ENCODE measurements at places on chromosomes 7 and 10.

DNA sequence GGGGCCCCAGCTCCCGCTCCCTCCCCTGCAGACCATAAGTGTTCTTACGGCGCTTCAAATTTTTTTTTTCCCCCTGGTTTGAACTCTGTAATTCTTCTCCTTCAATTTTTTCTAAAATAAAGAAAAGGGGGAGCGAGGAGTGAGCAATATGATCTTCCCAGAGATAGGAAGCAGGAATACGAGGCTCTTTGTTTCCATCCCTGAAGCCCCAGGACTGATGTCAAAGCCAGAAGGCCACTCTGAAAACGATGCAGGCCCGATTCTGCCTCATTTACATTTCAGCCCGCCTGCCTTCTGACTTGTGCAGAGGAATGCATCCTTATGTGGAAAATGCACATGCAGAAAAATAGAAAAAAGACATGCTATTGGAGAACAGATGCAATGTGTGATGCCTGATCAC, 401.5 kb upstream of the MKI67 start:
- no peak for DNase-seq

DNA sequence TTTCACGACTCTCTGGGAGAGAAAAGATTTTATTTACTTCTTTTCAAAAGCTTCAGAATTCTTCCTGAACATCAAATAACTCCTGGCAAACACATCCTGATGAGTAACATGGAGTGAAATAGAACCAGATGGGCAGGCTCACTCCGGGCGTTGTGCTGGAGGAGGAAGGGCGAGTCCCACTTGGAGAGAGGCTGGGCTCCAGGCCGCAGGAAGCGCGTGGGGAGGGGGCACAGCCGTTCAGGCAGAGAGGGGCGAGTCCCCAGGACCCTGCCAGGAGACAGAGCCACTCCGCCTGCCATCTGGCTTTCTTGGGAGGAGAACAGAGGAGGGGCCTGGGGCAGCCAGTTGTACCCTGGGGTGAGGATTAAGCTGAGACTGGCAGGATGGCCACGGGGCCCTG, 265.9 kb upstream of the ZMIZ1 start:
- DNase-seq, result no peak

- no peak for DNase-seq
Observed at GRCh38 chr7:112571852-112572607, 91.2 kb downstream of the LSMEM1 start.

DNA sequence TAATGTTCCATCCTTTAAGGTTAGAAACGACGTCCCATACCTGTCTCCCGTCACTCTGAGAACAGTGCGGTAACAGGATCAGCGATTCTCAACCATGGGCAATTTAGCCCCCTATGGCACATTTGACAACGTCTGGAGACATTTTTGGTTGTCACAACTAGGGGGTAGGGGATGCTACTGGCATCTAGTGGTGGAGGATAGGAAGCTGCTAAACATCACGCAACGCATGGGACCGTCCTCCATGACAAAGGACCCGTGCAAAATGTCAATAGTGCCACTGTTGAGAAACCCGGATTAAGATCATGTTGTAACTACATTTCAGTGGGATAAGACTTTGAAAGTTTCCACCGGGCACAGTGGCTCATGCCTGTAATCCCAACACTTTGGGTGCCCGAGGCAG, 5.0 kb upstream of the PAXIP1 start:
- no peak for DNase-seq

GRCh38 chr10:3119796-3120459, 52.6 kb downstream of the PFKP start:
- peak; percentile 82 for DNase-seq

DNA sequence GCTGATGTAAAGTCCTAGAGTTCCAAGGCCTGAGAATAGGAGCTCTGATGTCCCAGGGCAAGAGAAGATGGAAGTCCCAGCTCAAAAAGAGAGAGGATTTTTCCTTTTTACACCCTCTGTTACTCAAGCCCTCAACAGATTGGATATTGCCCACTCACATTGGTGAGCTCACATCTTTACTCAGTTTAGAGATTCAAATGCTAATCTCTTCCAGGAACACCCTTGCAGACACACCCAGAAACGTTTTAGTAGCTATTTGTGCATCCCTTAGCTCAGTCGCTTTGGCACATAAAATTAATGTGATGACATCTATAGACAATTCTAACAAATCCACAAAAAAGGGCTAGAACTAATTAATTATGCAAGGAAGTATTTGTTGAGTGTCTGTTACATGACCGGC, 27.1 kb downstream of the ARMC3 start:
- no peak for DNase-seq

- DNase-seq, result no peak
Observed at GRCh38 chr7:90424720-90425119, 21.5 kb downstream of the CLDN12 start.

- DNase-seq, result no peak
Observed at GRCh38 chr7:43490016-43490415, 92.9 kb upstream of the STK17A start.

GRCh38 chr10:73263693-73264347, 11.4 kb upstream of the MRPS16 start:
- DNase-seq, result no peak

GRCh38 chr10:54983255-54983654, 182.2 kb upstream of the PCDH15 start:
- DNase-seq, result no peak

DNA sequence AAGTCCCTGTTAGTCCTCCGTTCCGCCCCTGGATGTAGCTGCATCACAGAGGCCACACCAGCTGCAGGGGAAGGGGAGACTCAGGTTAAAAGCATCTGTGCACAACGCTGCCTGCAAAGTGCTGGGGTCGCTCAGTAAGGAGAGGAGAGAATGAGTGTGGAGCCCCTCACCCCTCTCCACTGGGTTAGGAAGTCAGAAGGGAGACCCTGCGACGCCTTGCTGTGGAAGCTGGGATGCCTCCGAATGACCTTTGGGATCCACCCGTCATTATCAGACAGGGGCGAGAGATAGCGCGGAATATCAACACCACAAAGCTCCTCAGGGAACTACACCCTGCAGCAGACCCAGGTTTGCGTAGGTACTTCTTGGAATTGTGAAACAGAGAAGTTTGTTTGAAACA, 167.7 kb upstream of the SHH start:
- no peak for DNase-seq

DNA sequence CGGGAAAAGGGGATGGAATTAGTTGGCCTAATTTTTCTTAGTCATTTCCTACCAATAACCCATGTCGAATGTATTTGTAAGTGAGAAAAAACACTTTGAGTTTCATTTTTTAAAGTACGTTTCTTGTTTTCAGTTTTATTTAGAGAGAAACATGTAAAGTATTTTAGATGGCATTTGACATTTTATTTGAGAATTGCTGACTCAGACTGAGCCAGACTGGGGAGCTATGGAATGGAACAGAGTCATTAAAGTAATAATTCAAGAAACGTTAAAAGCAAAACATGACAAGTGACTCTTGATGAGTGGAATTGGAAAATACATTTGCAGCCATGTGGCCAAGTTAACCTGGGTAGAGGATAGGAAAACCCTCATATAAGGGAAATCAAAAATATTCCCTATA, 286.1 kb upstream of the NPSR1 start:
- no peak for DNase-seq

DNA sequence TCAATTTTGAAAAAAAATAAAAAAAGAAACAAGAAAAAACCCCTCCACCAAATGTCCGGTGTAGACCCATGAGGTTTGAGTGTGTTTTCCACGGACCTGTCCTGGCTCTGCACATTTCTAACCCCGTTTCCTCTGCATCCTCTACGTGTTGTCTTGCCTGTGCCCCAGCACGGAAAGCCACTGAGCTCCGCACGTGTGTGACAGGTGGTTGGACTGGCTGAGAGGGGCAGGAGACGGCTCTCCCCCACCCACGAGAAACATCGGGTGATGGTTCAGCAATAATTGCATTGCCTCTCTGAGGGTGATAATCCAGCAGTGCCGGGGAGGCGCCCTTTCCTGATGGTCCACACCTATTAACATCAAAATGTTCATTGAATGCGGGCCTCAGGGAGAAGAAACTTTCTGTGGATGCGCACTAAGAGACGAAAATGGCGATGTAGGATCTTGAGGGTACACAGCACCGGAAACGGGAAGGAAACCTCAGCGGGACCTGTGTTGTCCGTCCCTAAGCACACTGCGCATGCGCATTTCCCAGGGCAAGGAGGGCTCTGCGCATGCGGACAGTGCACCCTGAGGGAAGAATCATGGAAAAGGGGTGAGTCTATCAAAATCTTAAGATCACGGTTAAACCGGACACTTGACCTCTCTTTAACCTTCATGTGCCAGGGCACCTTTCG, 470.1 kb upstream of the ADARB2 start:
- DNase-seq, result no peak

GRCh38 chr7:149727053-149727898, 46.1 kb downstream of the ZNF467 start:
- no peak for DNase-seq

DNA sequence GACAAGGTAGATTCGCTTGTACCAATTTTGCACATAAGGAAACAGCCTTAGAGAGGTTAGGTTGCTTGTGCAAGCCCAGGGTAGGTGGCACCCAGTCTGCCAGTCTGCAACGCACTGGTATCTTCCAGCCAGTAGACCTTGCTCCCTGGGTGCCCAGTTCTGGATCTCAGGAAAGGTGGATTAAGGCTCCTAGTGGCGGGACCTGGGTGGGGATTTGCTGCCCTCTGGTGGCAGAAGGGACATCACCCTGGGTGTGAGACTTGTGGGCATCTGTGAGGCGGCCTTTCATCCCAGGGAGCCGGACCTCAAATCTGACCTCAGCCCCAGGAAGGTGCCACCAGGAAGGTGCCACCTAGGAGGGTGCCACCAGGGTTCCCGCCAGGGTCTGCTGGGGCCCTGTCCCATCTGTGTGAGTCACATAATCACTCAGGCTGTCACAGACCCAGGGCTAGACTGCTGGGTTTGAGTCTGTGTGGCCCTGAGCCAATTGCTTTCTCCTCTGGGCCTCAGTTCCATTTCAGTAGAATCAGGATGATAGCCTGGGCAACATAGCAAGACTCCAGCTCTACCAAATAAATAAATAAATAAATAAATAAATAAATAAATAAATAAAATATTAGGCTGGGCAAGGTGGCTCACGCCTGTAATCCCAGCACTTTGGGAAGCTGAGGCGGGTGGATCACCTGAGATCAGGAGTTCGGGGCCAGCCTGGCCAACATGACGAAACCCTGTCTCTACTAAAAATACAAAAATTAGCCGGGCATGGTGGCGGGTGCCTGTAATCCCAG, 5.3 kb upstream of the PRKRIP1 start:
- peak; percentile 33 for DNase-seq

GRCh38 chr7:46710927-46711326, 789.9 kb upstream of the IGFBP3 start:
- no peak for DNase-seq

GRCh38 chr7:1749864-1750466, 79.9 kb downstream of the ELFN1 start:
- no peak for DNase-seq

GRCh38 chr7:27782849-27783248, 42.9 kb downstream of the TAX1BP1 start:
- no peak for DNase-seq

- no peak for DNase-seq
Observed at GRCh38 chr10:52775132-52775647, 2.6 kb upstream of the MBL2 start.

DNA sequence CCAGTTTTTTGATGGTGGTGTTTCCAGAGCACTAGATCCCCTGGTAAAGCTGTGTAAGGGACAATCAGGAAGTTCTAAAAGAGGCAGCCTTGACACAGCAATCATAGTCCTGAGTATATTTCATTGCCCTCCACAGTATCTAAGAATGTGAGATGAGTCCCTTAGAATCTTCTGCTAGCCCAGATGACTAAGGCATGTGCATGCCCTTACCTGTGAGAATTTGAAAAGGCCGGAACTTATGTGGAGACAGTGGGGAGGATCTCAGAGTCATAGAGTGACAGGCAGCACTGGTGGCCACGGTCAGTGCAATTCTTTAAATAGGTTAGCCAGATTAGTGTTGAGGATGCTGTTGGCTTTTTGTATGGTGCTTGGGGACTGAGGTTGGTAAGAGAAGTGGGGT, 361.4 kb upstream of the VSTM2A start:
- DNase-seq, result no peak

DNA sequence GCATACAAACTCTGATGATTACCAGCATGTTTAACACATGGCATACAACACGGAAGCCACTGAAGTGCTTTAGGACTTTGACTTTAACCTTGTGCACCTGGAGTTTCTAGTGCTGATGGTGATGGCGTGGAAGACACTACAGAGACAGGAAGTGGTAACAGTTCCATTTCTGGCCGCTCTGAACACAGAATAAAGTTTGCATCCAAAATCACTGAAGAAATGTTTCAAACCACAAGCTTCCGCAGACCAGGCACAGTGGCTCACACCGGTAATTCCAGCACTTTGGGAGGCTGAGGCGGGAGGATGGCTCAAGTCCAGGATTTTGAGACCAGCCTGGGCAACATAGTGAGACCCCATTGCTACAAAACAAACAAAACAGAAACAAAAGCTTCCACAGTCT, 40.3 kb upstream of the TNPO3 start:
- DNase-seq, result no peak

GRCh38 chr10:127736915-127737562, at the start of gene FOXI2:
Gene FOXI2, plus strand, starts transcription at chr10:127737185. Its CDS starts 89 bp downstream, at chr10:127737274.
- no peak for DNase-seq

- no peak for DNase-seq
Observed at GRCh38 chr7:84354866-84355265, 160.3 kb upstream of the SEMA3A start.

GRCh38 chr7:131104596-131105293, 222.9 kb upstream of the MKLN1 start:
- no peak for DNase-seq

GRCh38 chr10:615583-616152, 73.8 kb downstream of the DIP2C start:
- no peak for DNase-seq

- no peak for DNase-seq
Observed at GRCh38 chr10:116049158-116049973, 223.6 kb downstream of the GFRA1 start.

DNA sequence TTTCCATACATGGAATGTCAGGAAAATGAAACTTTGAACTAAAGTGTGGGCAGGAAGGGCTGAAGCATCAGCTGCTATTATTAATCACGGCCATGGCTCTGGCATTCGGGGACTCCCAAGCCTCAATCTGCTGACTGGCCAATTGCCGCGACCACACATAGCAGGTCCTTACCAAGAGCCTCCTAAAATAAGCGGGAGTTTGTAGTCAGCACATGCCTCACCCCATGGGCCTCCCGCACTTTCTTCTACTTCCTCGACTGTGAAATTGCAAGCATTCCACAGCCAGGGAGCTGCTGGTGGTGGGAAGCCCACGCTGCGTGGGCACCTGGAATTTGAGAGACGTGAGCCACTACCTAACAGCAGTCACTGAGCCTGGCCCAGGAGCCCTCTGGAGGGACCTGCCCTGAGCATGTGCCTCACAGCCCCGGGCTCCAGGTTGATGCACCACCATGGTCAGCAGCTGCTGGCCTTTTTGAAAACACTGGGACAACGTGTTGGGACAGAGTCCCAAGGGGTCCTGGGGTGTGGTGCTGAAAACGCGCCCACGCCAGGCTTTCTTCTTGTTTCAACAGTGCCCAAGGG, 211.4 kb downstream of the TNS3 start:
- DNase-seq, result no peak
